ENCODE measurements at places on chromosomes 2 and 18.

DNA sequence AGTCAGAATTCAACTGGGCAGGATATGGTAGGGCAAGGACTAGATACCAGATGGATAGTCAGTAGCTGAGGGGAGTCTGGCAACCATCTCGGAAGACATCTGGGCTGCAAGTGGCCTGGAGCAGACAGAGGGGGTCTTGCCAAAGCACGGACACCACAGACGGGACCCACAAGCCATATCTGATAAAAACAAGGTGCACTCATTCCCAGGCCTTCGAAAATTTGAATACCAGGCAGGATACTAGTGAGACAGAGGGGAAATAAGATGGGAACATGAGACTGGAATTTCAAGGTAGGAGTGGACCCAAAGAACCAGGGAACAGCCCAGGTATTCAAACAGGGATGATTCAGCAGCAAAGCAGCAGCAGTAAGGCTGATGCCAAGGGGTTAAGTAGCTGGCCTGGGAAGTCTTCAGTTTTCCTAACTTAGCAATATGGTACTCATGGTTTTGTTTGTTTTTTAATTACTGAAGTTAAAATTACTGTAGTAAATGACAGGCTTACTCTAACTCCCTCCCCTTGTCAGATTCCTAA, 144.9 kb upstream of the NCKAP5 start:
- DNase-seq = no peak

DNA sequence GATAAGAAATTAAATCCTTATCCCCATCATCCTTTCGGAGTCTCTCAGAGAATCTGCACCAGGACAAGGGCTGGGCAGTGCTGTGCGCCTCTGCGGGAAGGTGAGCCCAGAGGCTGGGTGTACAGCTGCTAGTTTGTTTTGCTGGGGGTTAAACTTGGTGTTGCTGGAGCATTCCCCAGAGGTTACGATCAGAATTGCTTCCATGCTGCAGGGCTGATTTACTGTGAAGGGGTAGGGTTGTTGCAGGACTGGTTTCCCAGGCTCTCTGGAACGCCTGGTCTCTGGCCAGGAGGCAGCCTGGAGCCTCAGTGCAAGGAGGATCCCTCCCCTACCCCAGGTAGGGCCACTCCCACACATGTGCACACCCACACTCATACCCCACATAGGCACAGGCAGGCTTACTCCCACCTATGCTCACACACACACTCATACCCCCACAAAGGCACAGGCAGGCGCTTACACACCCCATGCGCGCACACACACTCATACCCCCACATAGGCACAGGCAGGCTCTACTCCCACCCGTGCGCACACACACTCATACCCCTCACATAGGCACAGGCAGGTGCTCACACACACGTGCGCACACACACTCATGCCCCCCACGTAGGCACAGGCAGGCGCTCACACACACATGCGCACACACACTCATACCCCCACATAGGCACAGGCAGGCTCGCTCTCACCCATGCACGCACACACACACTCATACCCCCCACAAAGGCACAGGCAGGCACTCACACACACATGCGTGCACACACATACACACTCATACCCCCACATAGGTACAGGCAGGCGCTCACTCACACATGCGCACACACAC, 11.3 kb downstream of the CNNM4 start:
- no peak for DNase-seq

DNA sequence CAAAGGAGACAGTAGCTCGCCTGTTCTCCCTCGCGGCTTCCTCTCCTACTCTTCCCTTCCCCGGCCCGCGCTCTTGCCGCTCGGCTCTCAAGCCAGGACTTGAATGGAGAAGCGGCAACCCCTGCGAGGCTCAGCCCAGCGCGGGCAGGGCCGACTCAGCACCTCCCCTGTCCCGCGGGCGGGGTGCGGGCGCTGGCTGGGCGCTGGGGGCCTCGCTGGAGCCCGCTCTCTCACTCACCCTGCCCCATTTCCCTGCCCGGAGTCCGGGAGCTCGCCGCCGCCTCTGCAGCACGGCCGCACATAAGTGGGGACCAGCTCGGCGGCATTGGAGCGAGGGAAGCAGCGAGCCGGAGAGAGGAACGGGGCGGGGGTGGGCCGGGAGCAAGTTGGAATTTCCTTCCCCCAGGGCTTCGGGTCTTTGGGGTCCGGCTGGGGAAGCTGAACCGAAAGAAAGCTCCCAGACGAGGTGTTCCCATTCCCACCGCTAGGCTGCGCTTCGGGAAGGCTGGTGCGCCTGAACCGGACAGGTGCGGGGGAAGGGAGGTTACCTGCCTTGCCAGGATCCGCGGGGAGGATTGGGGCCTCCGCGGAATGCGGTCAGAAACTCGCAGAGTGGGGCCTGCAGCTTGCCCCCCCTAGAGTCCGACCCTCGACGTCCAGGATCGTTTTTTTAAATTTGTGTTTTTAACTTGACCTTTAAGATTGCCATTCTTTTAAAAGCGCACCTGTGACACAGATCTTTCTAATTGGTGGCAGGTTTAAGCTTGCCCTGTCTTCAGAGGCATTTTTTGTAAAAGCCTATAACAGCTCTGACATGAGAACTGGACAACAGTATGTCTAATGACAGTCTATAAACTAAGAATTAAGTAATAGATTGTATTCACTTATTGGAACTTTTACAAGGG, at the start of gene COBLL1:
COBLL1 (minus strand) TSS at position 105 of the 905 bp plus-strand sequence. CDS start 627 bp downstream, outside the sequence.
- peak; percentile 76 for DNase-seq

GRCh38 chr2:176484838-176485237, 215.6 kb downstream of the MTX2 start:
- DNase-seq = no peak

DNA sequence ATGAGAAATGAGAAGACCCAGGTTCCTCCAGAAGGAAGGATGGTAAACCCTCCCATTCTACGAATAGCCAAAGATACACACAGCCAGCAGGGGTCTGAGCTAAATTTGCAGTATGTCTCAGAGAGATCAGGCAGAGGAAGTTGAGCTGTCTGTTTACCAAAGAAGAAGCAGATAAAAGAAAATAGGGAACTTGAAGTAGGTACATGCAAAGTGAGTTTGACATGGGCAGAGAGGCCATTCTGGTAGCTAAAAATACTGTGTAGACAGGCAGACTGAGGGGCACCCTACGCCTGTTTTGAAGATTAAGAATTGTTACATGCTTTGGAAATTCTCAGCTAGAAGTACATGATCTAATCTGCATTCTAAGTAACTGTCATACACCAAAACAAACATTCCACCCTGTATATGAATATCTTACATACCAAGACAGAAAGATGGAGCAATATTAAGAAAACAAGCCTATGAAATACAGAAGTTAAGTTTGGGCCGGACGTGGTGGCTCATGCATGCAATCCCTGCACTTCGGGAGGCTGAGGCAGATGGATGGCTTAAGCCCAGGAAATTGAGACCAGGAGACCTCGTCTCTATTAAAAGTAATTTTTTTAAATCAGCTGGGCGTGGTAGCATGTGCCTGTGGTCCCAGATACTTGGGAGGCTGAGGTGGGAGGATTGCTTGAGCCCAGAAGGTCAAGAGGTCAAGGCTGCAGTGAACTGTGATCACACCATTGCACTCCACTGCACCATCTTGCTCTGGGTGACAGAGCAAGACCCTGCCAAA, 157.9 kb downstream of the ANKRD44 start:
- no peak for DNase-seq

DNA sequence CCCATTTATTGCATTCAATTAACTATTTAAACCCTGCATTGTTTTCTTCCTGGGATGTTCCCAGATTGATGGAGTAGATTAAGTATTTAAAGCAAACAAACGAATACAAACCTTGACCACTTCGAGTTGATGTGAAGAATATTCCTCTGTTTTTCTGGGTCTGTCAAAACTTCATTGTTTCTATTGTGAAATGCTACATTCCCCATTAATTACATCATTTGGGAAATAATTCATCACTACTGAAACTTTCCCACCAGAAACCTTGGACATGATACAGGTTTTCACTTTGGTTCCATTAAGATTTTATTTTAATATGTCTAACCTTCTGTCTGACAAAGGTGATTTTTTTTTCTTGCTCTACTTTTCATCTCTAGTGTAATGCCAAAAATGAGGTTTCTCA, 365.1 kb upstream of the ETAA1 start:
- no peak for DNase-seq

GRCh38 chr18:8685141-8685913, 20.0 kb upstream of the MTCL1 start:
- DNase-seq = peak; percentile 86

DNA sequence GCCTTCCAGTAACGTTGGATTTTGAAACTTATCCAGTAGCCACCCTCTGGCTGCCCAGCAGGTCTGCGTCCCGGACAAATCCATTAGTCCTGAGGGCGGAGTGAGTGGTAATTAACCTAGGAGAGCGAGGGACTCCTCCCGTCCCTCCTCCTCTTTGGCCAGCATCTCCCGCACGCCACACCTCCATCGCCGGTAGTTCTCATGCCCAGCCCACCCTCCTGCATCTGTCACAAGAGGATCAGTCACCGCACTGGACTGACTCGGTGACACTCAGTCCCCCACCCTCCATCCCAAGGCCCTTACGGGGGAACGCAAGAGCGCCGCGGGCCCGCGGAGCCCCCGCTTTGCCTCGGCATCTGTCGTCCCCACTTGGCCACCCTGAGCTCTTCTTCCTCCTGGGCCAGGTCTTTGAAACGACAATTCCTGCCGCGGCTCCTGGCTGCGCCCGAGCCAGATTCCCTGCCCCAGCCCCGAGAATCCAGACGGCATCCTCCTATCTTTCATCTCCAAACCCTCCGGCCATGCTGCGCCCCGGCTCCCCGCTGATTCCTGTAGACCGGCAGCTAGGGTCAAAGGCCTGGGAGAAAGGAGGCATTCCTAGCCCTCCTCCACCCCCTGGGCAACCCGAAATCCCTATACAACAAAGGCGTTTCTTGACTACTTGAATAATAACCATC, 77.5 kb downstream of the EIF2AK3 start:
- no peak for DNase-seq

DNA sequence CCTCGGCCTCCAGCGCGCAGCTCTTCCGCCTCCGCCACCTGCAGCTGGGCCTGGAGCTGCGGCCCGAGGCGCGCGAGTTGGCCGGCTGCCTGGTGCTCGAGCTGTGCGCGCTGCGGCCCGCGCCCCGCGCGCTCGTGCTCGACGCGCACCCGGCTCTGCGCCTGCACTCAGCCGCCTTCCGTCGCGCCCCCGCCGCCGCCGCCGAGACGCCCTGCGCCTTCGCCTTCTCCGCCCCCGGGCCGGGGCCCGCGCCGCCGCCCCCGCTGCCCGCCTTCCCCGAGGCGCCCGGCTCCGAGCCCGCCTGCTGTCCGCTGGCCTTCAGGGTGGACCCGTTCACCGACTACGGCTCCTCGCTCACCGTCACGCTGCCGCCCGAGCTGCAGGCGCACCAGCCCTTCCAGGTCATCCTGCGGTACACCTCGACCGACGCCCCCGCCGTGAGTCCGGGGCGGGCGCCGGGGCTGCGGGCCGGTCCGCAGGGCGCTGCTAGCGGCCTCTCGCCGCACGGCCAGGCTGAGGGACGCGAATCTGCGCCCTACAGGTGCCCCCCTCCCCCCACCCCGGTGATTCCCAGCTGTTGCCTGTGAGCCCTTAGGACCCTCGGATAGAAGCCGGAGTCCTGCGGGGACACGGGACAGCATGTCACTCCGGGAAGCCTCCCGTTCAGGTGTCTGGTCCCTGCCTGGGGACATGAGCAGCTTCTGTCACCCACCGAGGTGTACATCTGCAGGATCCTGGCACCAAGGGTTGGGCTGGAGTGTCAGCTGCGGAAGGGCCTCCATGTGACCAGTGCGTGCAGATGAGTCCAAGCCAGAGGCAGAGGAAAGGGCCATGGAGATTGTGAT, 616 bp downstream of the RNPEPL1 start:
- DNase-seq = no peak

DNA sequence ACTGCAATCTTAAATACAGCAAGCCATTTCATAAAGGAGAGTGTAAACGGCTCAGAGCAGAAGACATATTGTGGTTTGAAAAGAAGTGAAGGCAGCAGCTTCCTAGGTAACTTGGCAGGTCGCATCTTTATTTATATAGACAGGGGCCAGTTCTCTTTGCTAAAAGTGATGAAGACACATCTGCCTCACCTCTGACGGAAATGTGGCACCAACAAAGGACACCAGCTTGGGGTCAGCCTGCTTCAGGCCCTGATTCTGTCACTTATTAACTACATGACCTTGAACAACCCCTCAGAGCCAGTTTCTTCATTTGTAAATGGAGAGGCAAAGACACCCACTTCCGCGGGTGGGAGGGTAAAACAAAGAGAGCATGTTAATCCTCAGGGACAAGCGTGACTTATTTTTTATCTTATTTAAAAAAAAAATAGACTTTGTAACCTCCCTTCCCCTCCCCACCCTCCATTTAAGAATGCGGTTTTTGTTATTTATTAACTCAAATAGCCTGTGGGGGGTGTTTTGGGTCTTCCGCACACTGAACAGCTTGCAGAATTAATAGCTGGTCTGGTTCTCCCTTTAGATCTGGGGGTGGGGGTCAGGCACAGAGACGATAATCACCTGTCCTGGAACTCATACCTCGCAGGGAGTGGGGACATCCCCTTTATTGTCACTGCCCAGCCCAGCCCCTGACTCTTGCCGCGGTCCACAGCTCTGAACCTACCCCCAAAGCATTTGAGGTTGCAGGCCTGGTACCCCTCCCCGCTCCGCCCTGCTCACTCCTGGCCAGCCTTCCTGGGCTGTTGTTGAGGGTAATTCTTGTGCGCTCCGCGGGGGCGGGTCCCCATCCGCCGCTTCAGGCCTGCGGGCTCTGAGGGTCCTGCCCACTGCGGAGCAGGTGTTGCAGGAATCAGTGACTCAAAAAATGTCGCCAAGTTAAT, 64.2 kb upstream of the TMEM17 start:
- no peak for DNase-seq

DNA sequence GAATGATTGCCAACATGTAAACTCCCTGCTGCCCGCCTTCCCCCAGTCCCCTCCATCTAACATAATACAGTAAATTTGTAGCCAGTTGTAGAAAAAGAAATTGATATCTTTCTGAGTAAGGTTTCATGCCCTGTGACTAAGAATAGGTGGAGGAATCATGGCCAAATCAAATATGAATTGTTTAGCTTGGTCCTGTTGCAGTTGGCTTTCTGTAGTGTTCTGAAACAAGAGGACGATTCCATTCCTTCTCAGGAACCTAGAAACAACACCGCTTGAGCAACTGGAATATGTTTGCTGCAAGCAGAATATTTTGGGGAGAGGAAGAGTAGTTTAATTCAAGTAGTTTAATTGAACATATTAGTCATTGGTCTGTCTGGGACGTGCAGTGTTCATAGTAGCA, 7.0 kb upstream of the DRC1 start:
- DNase-seq = no peak

DNA sequence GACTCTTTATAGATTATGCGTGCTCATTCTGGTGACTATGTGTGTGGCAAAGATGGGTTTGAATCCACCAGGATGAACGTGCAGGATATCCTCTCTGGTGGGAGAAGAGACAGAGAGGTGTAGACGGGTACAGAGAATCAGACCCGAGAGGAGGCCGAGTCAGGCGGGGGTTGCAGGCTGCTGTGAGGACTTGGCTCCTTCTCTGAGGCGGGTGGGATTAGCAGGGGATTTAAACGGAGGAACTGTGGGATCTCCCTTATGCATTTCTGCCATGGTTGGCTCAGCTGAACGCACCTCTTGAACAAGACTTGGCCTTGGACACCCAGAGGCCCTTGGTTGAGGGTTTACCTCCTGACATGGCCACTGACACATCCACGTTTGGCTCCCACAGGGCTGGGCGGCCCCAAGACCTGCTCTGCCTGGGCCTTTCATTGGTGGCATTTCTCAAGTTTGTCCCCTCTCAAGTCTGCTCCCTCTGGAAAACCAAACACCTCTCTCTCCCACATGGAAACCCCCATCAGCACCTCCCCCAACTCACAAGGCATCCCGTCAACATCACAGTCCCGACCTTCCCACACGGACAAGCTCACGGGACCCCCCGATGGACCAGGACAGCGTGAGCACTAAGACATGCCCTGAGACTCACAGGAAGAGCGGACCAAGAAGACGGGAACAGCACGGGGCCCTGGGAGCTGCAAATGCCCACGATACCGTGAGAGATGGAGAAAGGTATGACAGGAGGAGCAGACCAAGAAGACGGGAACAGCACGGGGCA, 158.3 kb downstream of the RTP5 start:
- DNase-seq = no peak
